ENCODE measurements at places on chromosomes 12 and 14.

- no peak for DNase-seq
These were observed 98.1 kb downstream of the NEDD1 start for GRCh38 chr12:97005174-97005573.

GRCh38 chr12:81231574-81232368, 153.9 kb downstream of the ACSS3 start:
- DNase-seq: no peak

DNA sequence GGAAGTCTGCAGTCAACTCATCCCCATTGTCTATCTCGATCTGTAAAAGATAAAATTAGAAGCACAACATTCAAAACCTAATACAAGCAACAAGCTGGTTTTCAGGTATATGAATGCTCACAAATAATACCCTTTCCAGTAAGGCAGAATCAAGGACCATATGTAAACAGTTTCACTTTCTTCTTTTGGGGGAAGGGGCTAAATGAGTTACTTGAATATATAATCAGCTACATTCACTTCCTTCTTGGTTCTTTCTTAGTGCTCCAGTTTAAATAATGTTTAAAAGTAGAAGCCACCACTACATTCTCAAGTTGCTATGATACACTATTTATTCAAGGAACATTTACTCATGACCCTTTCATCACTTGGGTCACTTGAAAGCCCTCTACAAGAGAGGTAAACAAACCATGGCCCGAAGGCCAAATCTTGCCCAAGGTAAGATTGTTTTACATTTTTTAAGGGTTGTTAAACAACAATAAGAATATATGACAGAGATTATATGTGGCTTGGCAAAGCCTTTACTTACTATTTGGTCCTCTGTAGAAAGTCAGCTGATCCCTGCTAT, 10.3 kb downstream of the TWF1 start:
- no peak for DNase-seq

- peak; percentile 73 for DNase-seq
These were observed 60.2 kb upstream of the ACTN1 start for GRCh38 chr14:69039288-69039628.

GRCh38 chr12:116879509-116880212, 1.6 kb downstream of the HRK start:
- DNase-seq: peak; percentile 15

- peak; percentile 82 for DNase-seq
These were observed 65.1 kb upstream of the KTN1 start for GRCh38 chr14:55514819-55515490.

GRCh38 chr12:85632390-85632789, 203.8 kb downstream of the RASSF9 start:
- DNase-seq: no peak

DNA sequence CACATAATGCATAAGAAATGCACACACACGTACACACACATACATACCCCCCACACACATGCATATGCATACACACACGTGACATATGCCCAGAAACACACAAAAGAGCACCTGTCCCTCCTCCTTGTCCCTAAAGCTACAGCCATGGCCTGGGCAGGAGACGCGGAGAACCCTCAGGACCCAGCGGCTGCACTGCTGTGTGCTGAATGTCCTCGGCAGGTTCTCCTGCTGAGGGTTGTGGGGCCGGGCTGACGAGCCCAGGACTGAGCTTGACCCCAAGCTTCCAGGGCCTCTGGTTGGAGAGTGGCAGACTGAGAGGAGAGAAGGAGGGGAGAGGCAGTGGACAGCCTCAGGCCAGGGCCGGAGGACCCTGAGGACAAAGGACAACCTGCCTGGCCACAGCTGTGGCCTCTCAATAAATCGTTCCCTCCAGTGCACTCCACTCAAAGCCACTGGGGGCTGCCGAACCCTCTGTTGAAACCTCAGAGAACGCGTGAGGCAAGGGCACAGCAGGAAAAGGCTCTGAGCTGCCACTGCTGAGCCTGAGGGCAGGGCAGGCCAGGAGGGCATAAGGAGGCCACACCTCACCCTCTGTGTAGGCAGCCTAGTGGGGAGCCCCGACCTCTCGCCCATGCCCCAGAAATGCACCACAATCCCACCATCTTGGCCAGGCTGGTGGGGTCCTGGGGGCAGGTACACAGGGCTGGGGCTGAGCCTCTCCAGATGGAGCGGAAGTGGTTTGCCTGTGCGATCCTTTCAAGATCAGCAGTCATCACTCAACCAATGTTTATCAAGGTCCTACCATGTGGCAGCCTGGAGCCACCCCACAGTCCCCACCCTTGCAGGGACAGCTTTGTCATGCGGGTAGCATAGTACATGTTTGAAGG, 3.1 kb downstream of the CACNA2D4 start:
- no peak for DNase-seq

DNA sequence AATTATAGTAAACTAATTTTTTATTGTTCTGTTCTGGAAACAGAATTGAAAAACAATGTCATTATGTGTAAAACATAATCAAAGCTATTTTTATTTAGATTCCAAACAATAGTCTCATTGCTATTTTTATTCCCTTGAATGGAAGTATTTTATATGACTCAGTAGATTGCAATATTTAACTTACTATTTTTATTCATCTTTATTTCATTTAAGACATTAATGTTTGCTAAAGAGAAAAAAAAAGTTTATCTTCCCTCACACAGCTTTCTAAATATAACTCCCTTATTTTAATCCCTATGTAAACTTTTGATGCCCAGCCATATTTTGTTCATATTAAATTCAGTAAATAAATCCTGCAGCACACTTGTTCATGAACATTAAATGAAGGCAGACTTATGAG, 622.4 kb downstream of the SLC6A15 start:
- DNase-seq: no peak

DNA sequence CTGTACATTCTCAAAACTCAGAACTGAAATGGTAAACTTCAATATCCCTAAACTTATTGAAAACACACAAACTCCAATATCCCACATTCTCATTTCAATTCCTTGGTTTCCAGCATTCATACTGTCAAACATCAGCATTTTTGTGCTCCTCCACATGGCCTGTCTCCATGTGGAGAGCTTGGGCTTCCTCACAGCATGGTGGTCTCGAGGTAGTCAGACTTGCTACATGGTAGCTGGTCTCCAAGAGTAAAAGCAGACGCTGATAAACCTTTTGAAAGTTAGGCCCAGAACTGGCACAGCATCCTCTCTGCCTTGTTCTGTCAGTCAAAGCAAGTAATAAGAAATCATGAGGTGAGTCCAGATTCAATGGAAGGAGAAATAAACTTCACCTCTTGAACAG, 70.5 kb downstream of the VCPKMT start:
- no peak for DNase-seq

DNA sequence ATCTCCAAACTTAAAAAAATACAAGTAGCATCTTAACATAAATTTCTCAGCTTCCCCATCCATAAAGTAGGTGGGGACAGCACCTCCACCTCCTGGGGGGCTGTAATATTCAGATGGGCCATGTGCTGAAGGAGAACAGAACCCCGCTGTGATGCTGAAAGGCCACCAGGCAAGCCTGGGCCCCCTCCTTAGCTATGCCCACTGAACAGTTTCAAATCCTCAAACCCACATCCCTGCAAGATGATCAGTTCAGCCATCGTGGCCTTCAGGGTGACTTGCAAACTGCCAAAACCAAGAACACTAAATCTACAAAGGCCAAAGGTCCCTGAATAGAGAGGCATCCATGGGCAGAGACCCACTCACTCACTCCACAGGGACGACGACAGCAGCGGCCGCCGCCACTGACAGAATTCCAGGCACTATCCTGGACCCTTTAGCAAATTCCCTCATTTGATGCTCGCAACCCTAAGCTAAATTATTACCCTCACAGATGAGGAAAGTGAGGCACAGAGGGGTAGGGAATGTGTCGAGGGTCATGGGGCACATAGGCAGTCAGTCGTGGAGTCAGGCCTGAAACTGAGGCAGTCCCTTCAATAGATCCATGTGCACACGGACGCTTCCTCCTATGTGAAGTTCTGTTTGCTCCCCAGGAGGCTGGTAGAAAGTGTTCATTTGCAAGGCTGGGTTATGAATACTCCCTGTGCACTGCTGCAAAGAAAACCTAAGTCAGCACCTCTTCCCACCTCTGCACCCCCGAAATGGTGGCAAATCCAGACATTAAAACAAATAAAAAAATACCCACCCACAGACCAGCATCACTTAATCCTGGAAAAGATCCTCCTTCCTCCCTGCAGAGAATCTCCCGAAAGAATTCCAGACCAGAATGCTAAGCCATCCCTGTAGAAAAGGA, 5.9 kb downstream of the ITPK1 start:
- no peak for DNase-seq

- DNase-seq: peak; percentile 74
These were observed 3.0 kb downstream of the ETV6 start for GRCh38 chr12:11652351-11653040.

- peak; percentile 42 for DNase-seq
These were observed 254.0 kb upstream of the USP15 start for GRCh38 chr12:62006076-62006732.

GRCh38 chr12:46944088-46944487, 118.3 kb upstream of the SLC38A4 start:
- DNase-seq: peak; percentile 59

- DNase-seq: no peak
These were observed 3.2 kb upstream of the MMP19 start for GRCh38 chr12:55845785-55846496.

GRCh38 chr14:20719777-20720176, 25.9 kb upstream of the EDDM3A start:
- DNase-seq: no peak

DNA sequence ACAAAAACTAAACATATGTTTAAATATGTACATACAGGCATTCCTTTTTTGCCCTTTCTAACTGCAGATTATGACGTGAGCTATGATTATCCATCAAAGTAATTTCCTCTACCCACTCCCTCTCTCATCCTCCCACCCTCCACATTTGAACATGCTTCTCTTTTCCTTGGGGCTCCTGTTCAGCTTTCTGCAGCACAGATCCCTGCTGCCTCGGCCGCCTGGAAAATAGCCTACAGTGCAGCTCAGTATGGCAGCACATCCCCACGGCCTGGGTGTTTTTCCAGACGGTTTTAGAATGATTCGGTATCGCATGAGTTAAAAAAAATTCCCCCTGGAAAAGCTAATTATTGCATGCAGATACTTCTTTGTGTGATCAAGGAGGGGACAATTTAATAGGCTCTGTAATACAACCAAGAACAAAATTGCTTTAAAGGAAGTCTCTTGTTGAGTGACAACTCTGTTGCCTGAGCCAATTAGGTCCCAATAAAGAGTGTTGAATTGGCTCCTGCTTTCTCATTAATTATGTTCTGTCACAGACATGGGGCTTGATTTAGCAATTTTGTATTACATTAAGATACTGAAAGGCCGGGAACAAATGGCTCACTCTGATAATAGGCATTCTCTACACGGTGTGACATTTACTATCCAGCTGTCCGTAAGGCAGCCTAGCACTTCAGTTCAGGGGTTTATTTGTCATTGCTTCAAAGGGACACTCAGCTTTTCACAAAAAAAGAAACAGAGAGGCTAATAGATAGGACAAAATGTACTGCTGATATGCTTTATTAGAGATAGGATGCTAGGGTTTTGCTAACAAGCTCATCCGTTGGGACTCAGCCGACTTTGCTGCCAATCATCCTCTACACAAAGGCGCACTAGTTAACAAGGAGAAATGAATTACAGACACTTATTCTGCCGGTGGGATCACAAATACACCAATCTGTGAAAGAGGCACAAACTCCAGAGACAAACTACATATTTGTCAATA, 285.8 kb upstream of the G2E3 start:
- DNase-seq: no peak

DNA sequence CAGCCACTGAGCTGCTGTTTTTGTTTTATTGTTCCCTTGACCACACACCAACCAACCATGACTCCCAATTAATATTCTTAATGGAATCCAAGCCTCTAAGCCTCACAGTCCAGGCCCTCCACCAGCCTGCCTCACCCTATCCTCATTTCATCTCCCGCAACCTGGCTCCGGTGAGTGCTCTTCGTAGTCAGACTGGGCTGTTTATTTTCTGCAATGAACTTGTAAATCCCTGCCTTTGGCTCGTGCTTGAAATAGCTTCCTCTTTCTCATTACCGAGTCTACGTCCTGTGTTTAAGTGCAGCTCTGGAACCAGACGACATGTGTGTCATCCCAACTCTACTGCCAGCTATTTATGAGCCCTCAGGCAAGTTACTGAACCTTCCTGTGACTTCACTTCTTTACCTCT, 12.4 kb upstream of the ETFBKMT start:
- DNase-seq: no peak

- DNase-seq: no peak
These were observed 196.5 kb upstream of the PZP start for GRCh38 chr12:9404469-9405260.

DNA sequence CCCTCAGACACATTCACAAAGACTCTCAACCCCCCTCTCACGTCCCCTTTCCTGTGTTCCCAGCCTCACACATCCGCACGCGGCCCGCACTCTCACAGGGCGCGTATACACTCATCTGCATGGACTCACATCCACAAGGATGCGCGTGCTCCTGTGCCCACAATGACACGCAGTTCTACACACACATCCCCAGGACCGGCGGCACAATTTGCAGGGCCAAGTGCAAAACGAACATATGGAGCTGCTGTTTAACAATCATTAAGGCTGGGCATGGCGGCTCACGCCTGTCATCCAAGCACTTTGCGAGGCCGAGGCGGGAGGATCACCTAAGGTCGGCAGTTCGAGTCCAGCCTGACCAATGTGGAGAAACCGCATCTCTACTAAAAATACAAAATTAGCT, 36.4 kb upstream of the EML1 start:
- DNase-seq: peak; percentile 41

- DNase-seq: peak; percentile 35
These were observed 14.6 kb downstream of the GNS start for GRCh38 chr12:64744422-64745258.

DNA sequence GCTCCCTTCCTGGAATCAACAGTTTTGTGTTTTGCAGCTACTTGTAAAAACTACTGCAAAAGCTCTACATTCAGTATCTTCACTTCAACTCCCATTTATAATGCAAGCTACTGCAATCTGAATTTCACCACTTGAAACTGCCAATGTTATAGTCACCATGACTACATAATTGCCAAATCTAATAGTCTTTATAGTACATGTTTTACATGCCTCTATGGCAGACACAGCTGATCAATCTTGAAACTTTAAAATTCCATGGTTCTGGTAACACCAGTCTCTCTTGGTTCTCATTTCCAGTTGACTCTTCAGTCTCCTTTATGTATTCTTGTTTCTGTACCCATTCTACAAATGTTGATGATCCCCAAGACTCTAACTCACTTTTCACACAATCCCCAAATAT, 185.9 kb downstream of the MED13L start:
- DNase-seq: no peak

GRCh38 chr12:109385339-109386058, 37.8 kb downstream of the MYO1H start:
- peak; percentile 62 for DNase-seq
